Left lobe of liver (tissue), 2 donors: ENCODE measurements at places on chromosomes 4 and X. TPM values are rescaled to one million over a fixed set of nuclear protein-coding genes. Genes with fewer than 3 reads are reported as not detected.

- no peak for DNase-seq
These were observed 20.6 kb downstream of the SLC39A8 start for GRCh38 chr4:102324730-102325129.

GRCh38 chr4:145808021-145808650, 128.2 kb downstream of the C4orf51 start:
- DNase-seq: no peak

DNA sequence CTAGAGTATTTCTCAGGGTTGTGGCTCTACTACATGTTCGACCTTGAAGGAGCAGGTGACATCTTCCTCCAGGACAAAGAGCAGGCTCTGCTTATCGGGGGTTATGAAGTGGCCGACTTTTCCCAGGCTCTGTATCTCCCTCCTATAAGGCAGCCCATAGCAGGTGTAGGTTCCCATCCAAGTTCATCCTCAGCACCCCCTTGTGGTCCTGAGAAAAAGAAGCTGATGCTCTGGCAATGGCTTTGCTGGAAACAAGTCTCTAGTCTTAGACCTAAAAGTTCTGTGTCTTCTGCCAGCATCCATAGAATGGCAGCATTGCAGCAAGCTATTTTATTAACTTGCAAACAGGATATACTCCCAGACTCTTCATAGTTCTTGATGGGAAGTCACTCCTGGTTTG, 836.6 kb upstream of the PRKX start:
- DNase-seq: no peak

DNA sequence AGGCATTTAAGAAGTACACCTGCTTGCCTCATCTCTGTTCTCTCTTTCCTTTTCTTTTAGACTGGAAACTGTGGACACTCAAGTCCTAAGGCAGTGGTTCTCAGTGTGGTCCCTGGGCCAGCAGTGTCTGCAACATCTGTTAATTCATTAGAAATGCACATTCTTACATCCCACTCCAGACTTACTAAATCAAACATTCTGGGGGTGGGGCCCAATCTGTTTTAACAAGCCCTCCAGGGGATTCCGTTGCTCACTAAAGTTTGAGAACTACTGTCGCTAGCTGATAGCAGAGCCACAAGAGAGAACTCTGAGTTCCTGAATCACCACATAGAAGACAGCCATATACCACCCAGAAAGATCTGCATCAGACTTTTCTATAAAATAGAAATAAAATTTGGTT, 430.6 kb downstream of the BCOR start:
- DNase-seq: no peak

DNA sequence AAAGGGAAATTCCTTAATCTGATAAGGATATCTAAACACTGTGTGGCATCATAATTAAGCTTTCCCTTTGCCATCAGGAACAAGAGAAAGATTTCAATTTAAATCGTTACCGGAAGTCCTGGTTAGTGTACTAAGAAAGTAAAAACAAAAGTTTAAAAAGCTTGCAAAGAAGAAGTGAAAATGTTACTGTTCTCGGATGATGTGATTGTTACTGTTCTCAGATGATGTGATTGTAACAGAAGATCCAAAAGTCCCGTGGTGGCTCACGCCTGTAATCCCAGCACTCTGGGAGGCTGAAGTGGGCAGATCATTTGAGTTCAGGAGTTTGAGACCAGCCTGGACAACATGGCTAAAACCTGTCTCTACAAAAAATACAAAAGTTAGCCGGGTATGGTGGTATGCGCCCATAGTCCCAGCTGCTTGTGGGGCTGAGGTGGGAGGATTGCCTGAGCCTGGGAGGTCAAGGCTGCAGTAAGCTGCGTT, 62.5 kb downstream of the RGS12 start:
- no peak for DNase-seq

DNA sequence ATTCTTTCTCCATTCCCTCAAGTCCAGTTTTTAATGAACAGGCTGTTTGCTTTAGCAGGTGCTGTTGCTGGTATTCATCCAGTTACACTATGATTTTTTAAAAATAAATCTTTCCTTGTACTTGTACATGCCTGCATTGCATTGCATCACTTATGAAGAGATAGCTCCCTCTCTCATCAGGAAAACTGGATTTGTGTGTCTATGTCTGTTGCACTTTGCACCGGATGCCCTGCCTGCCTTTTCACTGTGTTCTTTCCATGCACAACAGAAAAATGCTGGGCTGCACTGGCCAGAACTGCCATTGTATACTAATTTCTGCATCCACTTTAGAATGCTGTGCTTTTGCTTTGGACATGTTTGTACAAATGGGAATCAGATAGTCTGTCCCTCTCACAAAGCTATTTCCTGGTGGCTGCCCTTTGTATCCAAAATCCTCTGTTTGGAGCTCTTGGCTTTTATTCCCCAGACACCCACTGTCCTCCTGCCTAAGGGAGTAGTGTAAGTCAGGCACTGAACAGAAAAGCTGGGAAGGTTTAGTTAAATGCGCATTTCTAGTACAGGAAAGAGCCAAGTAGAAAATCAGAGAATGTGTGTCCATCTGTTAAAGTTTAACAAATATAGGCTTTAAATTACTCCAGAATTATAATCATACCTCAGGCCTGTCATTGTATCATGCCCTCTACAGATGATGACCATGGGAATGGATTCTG, 119.1 kb downstream of the MBNL3 start:
- DNase-seq: peak; percentile 65

- DNase-seq: no peak
These were observed 51.3 kb upstream of the SPRY1 start for GRCh38 chr4:123345137-123345934.

DNA sequence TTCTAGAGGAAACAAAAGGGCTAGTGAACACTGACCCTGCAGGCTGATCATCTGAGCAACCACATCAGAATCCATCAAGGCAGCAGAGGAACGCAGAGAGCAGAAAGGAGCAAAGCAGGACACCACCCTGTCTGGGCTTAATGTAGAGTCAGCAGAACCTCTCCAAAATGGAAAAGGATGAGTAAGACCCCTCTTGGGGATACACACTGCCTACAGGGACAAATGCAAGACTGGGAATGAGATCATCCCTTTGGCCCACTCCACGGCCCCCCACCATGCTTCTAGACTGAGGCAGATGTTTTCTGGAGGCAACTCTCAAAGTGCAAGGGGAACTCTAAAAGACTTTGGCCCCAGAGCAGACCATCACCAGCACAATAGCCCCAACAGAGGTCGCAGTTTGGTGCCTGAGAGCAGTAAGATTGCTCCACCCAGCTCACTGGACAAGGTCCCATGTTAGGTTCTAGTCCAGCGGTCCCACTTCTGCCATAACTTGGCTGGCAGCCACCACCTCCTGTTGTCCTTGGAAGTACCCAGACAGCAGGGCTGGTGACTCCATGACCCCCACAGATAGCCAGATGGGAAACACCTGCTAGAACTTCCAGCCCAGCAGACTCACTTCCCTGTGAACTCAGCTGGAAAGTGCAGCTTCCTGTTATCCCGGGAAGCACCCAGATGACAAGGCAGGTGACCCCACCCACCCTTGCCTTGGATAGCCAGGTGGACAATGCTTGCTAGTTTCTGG, 372.7 kb downstream of the INPP4B start:
- DNase-seq: no peak

DNA sequence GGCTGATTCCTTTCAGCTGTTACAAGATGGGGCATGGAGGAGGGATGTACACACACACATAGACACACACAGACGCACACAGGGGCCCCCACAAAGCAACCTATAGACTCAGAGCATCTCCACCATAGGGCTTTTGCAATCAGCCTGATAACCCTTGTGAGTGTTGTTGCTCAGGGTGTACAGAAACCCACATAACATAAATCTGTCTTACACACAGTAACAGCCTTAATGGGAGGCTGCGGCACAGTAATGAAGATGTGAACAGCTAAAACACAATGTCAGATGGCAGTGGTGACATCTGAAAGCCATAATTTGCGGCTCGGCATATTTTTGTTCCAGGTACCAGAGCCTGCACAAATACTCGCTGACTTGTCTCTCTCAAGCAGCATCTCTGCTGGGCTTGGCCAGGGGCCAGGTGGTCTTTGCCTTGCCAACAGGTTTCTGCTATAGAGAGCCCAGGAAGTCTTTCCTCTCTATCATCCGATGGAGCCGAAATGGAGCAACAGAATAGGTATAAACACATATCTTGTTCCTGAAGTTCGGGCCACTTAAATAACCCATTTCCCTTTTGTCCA, 357.2 kb upstream of the GATB start:
- DNase-seq: no peak

DNA sequence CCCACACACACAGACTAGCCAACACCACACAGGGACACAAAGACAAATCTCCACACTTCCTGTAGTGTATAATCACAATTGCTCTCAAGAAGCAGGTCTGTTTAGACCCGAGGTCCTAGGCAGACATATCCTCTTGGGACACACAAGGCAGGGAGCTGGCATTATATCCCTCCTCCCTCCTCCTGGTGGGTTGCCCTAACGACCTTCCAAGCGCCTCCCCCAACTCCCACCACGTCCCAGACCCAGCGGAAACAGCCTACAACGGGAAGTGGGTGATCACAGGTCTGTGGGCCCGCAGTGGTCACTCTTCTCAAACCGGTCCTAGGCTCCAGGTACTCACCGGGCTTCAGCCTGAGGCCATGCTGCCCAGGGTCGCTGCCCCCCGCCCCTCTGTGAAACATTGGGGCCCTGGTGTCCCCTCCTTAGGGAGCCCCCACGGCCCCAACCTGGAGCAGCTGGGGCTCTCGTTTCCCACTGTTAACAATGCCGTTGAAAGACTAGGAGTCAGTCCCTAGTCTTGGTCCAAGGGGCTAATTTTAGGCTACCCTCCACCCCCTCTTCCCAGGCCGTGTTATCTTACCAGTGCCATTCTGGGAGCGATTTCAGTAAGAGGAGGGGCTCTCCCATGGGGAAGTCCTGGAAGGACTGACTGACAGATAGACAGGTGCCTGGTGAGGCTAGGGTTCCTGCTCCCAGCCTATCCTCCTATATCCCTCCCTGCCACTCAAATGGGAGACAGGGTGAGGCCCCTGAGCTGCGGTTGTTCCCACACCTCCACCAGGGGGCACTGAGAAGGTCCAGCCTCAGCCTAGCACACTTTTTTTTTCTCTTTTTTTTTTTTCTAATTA, at the start of gene ASB12:
TSS of gene ASB12 (minus strand) at position 485 of the 848 bp plus-strand sequence. CDS start 4,957 bp downstream, outside the sequence.
- DNase-seq: no peak

GRCh38 chr4:52421811-52422213, 237.3 kb downstream of the USP46 start:
- DNase-seq: no peak

DNA sequence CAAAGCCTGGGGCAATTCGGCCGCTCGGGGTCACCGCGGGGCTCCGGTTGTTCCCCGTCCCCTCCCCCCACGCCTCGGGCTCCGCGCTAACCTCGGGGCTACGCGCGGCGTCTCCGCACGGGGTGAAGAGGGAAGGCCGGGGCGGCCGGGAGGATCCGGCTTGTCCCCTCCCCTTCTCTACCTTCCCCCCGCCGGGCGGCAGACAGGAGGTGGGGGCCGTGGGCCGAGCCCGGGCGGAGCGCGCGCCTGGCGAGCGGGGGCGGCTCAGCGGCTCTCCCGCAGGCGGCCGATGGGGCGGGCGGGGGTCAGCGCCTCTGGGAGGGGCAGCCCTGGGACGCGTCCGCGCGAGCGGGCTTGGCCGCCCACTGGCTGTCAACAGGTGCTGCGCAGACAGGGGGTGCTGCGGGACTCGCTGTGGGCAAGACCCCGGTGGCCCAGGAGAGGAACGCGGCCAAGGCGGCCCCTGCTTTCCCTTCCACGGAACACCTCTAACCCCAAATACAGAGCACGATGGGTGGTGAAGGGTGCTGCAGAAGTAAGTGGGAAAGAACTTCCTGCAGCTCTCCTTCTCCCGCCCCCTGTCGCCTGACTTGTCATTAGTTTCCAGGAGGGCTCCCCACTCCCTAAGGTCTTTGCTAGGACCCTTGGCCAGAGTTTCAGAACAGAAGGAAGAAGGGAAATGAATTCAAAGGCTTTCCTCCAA, at the start of gene PDGFC:
TSS of gene PDGFC (minus strand) at position 124 of the 703 bp plus-strand sequence. CDS start 896 bp downstream, outside the sequence.
- DNase-seq: peak; percentile 87

GRCh38 chr4:38152721-38153386, 192.7 kb downstream of the PTTG2 start:
- DNase-seq: no peak

DNA sequence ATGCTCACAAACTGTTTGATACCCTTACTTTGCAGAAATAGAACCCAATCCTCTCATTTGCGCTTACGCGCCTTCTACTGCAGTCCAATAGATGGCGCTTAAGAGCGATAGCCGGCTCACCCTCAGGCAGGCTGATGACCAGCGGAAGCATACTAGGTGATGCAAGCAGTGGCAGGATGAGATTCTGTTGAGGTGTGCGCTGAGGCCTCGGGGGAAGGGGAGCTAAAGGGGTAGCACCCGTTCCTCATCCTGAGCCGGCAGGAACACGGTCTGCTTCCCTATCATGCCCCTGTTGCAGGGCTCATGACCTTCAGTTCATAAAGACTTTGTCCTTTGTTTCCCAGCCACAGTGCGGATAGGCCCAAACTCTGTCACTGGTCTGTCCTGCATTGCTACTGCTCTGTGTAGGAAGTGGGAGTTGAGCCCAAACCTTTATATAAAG, 628.9 kb downstream of the TLL1 start:
- DNase-seq: no peak

DNA sequence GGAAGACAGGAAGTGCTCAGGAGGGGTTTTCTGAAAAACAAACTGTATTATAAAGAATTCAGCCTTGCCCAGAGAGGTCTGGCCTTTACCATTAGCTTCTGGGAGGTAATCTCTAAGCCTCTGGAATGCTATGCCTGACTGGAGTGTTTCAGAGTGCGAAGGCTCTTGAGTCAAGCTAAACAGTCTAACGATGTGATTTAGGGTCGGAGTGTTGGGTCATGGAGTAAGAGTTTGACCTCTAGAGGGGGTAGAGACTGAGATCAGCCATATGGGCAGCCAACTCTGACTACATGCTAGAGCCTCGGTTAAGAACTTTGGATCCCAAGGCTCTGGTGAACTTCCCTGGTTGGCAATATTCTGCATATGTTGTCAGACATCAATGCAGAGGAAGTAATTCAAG, 15.0 kb downstream of the BOD1L1 start:
- no peak for DNase-seq

DNA sequence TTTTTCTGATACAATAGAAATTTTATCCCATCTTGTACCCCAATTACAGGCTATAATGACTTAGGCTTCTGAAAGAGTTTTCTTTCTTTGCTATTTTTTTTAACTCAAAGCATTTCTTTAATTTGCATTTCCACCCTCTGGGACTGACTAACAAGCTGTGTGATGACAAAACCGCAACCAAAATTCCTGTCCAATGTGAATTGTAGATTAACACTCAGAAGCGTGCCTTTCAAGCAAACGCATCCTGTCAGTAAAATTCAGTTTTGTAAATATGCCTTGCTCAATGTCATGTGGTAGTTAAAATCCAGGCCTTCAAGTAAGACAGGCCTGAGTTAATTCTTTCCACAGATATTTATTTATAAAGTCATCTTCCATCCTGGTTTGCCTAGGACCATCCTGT, 50.3 kb downstream of the STK32B start:
- no peak for DNase-seq

- DNase-seq: no peak
These were observed 87.1 kb downstream of the KDR start for GRCh38 chr4:55038176-55038890.

Gene TLR6
- 1.5 TPM for total RNA-seq

Gene GRIA2
- total RNA-seq: not detected

Gene PLAC8
- total RNA-seq: 6.8 TPM

Gene LARP1B
- 34.6 TPM for total RNA-seq

Gene PHKA1
- total RNA-seq: 1.8 TPM

Gene MAPK10
- 2.4 TPM for total RNA-seq

Gene AP1AR
- 13.4 TPM for total RNA-seq

Gene ZCCHC18
- total RNA-seq: not detected
